ENCODE measurements at places on chromosomes 5 and 9. TPM values are rescaled to one million over a fixed set of nuclear protein-coding genes. Genes with fewer than 3 reads are reported as not detected.

GRCh38 chr5:149432911-149433401, 53.9 kb upstream of the IL17B start:
- DNase-seq: no peak

DNA sequence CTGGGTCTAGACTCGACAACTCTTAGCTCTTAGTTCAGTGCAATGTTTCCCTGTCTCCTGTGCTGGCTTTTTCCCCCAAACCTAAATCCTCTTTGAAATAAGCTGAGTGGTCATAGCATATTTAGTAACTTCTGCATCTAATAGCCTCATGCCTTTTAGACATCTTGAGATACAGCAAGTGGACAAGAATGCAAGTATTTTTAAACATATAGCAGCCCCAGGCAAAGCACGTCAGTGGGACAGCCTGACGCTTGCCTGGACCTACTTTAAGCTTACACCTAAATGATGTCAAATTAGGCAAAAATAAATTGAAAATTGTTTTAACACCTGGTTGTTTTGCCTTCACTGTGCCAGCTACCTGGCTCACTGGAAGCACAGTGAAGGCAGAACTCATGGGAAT, 8.0 kb downstream of the C9 start:
- DNase-seq: no peak

GRCh38 chr9:131824155-131824594, 84.3 kb upstream of the RAPGEF1 start:
- no peak for DNase-seq

DNA sequence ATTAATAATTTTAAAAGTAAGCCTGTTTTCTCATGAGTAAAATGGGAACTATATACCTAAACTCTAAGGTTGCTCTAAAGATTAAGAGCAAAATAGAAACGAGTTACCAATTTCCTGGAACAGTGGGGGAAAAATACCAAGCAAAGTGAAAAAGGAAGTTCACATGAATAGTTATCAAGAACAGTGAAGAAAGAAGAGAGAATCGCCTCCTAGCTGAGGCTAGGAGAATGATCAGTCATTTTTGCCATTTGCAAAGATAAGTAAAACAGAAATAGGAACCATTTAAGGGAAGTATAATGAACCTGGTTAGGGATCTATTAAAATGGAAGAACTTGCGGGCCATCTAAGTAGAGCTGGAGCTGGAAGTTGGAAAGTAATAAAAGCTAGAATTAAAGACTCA, 50.7 kb downstream of the P4HA2 start:
- no peak for DNase-seq

DNA sequence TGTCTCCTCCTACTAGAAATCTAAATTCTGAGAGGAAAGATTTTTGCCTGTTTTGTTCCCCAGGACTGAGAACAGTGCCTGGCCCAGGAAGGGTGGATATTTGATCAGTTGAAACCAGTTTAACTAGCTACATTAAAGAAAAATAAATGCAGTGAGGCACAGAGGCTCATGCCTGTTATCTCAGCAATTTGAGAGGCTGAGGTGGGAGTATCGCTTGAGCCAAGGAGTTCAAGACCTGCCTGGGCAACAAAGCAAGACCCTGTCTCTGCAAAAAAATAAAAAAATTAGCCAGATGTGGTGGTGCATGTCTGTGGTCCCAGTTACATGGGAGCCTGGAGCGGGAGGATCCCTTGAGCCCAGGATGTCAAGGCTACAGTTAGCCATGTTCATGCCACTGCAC, 104.8 kb upstream of the CPEB4 start:
- DNase-seq: no peak

DNA sequence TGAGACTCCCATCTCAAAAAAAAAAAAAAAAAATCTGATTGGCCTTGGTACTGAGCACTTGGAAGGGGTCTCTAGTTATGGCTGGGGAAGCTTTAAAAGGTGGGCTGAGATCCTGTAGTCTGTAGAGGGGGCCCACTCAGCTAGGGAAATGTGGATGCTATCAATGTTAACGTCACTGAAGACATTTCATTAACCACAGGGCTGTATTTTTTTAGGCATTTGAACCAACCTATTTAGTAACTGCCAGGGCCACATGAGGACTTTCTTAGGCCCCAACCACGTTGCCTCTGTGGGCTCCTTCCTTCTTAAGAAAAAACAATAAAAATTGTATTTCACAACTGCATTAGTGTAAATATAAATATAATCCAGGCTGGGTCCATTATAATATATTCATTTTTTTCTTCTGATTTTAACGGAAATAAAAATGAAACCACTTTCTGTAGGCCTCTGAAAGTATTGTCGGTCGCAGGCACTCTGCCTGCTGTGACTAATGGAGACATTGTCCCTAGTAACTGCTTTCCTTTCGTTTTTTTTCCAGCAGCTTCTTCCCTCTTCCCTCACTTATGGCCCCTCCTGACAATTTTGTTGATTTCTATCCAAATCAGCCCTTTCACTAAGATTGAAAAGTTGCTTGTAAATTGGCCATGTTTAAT, 71.6 kb downstream of the GCNT1 start:
- peak; percentile 35 for DNase-seq

GRCh38 chr5:17218353-17219005, 1.0 kb downstream of the BASP1 start:
- no peak for DNase-seq

GRCh38 chr5:69293882-69294281, 38.7 kb downstream of the CCDC125 start:
- no peak for DNase-seq

DNA sequence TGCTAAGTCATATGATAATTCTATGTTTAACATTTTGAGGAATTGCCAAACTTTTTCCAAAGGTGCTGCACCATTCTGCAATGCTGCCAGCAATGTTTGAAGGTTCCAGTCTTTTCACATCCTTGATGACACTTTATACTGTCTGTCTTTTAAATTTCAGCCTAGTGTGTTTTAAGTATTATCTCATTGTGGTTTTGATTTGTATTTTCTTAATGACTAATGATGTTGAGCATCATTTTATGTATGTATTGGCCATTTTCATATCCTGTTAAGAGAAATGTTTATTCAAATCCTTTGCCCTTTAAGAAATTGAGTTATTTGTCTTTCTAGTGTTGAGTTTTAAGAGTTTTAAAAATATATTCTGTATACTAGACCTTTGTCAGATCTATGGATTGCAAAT, 5.0 kb upstream of the TEX48 start:
- DNase-seq: no peak

DNA sequence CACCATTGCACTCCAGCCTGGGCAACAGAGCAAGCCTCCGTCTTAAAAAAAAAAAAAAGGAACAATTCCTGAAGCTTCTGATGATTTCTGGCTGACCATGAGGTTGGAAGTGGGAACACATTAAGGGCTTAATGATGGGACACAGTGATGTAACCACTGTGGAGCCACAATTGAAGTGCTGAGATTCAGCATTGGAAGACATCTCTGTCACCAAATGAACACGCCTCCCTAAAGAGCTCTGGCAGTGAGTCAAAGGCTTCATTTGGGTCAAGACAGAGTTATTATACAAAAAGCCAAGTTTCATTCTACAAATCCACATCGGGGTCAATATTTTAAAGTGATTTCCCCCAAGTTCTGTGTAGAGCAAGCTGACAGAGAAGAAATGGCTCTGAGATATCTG, 4.5 kb upstream of the S1PR3 start:
- peak; percentile 71 for DNase-seq

DNA sequence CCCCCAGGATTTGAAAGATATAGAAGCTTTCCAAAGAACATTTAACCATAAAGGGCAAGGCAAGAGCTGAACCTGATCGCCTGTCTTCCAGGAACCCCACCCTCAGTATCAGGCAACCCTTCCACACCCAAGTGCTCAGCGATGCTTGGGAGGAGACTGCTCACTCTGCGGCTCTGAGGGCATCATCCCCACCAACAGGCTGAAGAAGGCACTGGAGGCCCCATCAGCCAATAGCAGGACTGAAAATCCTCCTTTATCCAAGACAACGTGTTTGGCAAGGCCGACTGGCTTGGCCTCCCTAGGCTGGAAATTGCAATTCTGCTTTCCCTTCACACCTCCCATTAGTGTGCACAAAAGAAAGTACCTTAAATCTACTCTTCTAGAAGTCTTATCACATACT, 1.4 kb upstream of the PPP2CA start:
- DNase-seq: no peak

- no peak for DNase-seq
Observed at GRCh38 chr9:99626426-99626825, 195.3 kb upstream of the NR4A3 start.

GRCh38 chr5:160187091-160187490, 42.2 kb upstream of the FABP6 start:
- DNase-seq: no peak

The FOXE1 gene
- not detected for polyA plus RNA-seq

The BTNL8 gene
- polyA plus RNA-seq: 0.58 TPM
